ENCODE measurements at places on chromosomes 11 and 22. TPM values are rescaled to one million over a fixed set of nuclear protein-coding genes. Genes with fewer than 3 reads are reported as not detected.

VWCE gene
- 0.50 TPM for total RNA-seq

PHOX2A gene
- not detected for total RNA-seq

C1QTNF4 gene
- total RNA-seq = not detected

NXPE1 gene
- total RNA-seq = not detected

ZC3H12C gene
- total RNA-seq = 3.8 TPM

C11orf87 gene
- not detected for total RNA-seq

HEPHL1 gene
- total RNA-seq = not detected

GRM5 gene
- total RNA-seq = not detected

TMPRSS13 gene
- total RNA-seq = not detected

LGALS12 gene
- not detected for total RNA-seq

MMP12 gene
- not detected for total RNA-seq

MUC6 gene
- total RNA-seq = not detected

UPK3A gene
- total RNA-seq = not detected
